ENCODE measurements at places on chromosomes 6 and 20.

GRCh38 chr20:20824924-20825584 lies 112.6 kb upstream of the RALGAPA2 start:
- DNase-seq, result peak; percentile 57

DNA sequence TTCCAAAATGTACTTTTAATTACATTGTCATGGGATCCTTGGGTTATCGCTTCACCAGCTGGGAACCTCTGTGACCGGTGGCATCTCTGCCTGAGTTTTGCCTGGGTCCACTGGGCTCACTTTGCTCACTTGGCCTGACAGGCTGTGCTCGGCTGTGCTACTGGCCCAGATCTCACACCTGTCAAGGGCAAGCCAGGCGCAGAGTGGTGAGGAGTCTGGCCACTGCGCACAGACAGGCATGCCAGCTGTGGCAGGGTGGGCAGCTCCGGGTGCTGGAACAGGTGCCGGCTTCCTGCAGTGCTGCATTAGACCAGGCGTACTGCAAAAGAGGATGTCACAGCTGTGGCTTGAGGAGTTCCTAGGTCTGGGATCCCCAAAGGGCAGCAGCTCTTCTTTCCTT lies 489.8 kb downstream of the TENT5A start:
- DNase-seq, result no peak

DNA sequence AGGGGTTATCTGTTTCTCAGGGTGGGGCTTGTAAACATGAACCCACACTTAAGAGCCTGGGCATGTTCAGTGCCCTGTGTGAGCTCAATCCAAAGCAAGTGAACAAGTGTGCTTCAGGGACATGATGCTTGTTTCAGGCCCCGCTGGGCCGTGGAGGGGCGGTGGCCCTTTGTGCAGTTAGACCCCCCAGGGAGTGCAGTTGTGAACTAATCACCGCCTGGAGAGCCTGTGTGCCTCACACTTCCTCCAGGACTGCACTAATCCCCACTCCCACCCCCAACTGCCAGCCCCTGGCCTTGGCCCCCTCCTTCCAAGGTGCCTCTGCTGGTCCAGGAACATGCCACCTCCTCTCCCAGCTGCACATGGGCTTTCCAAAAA lies 58.1 kb downstream of the RREB1 start:
- no peak for DNase-seq

DNA sequence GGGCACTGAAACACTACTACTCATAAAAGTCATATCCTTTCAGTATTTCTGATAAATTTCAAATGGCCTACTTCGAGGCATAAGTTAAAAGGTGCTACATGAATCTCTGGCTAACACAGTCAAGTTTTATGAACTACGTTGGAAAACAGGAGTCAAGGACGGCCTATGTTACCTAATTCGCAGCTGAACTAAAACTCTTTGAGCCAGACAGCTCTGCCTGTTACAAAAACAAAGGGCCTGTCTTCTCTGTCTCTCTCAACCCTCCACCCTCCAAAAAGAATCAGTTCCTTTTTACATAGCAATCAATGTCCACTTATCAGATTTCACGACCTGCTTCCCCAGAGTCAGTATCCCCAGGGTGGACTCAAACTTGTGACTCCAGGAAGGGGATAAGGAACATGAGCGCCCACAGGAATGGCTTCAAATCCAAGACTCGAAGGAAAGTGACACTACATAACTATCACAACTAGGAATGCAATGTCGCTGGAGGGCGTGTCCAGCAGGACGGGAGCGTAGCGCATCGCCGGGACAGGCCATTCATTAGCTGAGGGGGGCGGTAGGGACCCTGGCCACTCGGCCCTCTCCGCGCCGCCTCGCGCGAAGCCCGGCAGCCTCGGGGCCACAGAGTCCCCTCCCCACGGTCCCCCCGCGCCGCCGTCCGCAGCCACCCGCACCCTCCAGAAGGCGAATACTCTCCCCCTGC lies 591 bp downstream of the IBTK start:
- peak; percentile 69 for DNase-seq

DNA sequence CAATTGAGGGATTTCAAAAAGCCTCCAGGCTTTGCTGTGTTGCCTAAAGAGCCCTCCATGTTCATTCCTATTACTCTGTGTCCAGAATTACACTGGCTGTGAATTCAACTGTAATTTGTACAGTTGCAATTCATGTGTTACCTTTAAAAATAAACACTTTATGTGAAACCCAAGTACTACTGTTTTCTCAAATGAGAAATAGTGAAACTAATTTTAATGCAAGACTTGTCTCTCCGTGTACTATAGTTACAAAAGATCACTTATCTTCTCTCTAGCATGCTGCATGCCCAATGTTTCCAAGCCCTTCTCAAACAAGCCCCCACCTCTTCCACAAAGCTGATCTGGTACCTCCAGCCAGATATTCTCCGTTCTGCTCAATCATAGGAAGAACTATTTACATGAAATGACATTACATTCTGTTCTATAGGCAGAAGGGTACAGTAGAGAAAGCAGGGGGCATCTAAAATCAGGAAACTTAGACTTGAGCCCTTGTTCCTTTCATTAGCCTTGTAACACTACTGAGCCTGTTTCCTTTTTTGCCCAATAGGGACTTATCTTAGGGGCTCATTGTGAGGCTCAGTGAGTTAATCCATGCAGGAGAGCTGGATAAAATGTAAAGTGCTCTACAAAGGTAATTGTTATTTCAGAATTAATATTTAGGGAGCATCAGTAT lies 12.3 kb upstream of the COL9A1 start:
- no peak for DNase-seq

DNA sequence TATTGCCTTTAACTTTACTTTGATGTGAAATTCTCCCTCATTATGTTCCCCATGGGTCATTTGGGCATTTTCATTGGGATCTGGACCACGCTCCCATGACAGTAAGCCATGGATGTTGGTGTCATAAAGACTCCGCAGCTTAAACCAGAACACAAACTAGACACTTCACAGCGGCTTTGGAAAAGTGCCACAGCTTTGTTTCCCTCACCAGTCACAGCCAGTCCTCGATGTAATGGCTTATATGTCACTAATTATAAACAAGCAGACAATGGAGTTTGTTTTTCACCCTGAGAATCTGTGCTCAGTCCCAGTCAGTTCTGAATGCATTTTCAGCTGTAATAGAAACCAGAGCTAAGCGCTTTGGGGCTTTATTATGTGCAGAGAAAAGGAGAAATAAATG lies 23.2 kb upstream of the DAAM2 start:
- DNase-seq, result peak; percentile 91

- DNase-seq, result no peak
Measured at GRCh38 chr6:147063469-147064031, 140.7 kb upstream of the STXBP5 start.

DNA sequence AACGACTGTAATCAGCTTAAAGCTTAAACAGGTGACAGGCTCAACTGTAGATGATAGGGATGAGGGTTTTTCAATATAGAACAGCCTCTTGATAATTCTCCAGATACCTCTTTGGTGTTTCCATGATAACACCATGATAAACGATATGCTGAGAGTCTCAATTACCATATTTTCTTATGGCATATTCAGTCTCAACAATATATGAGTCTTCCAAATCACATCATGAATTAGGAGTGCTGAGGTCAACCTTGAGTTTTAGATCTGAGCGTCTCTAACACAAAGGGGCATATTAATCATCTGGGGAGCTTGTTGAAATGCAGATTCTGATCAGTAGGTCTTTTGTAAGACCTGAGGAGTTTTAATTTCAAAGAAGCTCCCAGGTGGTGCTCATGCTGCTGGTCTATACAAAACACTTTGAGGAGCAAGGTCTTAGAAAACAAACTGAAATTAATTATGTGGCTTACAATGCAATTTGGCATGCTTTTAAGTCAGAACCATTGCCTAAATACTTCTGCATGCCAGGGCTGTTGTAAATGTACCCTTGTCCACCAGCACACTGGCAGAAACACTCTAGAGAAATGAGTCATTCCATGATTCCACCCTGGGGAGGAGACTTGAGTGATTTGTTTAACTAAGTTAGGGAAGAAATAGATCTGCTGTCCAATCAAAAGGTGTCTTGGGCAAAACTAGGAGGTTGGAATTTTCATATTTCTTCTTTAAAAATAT lies 49.6 kb downstream of the PTCHD4 start:
- DNase-seq, result no peak

DNA sequence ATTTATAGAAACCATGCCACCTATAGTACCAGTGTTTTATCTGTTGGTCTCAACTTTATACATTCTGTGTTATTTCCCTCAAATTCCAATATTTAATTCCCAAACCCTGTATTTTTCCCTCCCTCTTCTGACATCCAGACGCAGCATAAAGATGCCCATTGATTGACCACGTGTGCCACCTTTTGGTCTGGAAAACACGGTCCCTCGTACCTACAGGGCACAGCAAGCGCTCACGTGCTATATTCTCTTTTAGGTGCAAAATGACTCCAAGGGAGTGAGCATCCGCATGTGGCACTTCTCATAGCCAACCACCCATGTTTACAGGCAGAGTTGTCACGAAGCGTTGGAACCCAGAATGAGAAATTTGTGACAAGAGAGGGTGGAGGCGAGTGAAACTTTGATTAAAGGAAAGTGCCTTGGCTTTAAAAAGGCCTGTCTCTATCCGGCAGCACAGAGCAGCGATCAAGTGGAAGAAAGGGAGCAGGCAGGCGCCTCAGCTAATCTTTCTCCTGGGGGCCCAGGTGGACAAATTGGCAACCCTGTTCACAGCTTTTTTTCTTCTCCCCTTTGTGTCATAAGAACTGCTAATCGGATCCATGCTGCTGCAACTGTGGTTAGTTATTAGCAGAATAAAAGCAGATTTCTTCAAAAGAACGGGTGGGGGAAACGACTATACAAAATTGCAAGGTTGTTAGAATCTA lies 225.9 kb downstream of the TMEM242 start:
- no peak for DNase-seq

GRCh38 chr6:150654608-150655007 lies 54.9 kb downstream of the PLEKHG1 start:
- DNase-seq, result no peak

DNA sequence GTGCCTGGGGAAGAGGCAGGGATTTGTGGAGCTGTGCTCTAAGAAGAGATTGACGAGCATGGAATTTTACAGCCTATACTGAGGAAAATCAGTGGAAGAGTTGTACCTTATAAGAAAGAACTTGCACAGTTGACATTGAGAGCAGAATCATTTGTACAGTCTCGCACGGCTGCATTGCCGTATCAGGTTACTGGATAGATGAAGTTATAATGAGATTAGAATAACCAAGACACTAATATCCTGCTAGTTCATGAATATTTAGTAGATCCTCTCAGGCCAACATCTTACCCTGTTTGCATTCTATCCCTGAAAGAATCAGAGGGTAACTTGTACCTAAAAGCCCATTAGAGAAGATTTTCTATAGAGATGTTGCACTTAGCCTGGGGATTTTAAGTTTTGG lies 447.1 kb downstream of the PREX1 start:
- DNase-seq, result no peak

GRCh38 chr6:71446470-71446869 lies 157.9 kb downstream of the OGFRL1 start:
- no peak for DNase-seq

DNA sequence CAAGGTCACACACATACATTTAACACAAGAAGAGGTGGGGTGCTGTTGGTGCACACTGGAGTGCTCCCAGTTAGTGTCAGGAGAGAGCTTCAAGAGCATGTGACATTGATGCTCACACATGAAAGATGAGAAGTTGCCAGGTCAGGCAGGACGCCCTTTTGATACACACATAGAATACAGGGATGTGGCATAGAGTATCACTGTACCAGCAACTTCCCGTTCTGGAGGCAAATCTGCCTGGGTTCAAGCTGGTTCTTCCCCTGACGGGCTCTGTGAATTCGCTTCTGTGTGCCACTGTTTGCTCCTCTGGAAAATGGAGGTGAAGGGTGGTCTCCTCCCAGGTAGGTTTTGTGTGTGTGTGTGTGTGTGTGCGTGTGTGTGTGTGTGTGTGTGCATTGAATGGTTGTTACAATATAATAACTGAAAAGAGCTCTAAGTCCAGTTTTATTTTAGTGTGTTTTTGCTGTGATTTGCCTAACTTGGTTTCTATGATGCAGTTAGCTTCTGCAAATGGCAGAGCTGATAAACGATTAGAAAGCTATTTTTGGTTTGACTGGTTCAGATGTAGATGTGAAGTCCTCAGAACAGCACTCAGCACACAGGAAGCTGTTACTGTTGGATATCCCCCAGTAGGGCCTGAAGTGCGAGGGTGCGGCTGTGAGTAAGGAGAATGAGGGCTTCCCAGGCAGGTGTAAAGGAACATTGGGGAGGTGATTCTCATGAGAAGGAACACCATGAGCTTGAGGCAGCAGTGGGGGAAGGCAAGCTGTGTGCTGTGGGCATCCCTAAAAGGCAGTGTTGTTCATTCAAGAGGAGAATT lies 53.4 kb downstream of the HIVEP1 start:
- no peak for DNase-seq

DNA sequence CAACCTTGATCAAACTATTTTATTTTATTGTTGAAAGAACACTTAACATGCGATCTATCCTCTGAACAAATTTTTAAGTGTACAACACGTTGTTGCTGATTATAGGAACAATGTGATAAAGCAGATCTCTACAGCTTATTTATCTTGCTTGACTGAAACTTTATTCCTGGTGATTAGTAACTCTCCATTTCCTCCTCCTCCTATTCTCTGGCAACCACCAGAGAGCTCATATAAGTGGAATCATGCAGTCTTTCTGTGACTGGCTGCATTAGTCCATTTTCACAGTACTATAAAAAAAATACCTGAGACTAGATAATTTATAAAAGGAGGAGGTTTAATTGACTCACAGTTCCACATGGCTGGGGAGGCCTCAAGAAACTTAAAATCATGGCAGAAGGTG lies 218.1 kb downstream of the LRFN2 start:
- no peak for DNase-seq

DNA sequence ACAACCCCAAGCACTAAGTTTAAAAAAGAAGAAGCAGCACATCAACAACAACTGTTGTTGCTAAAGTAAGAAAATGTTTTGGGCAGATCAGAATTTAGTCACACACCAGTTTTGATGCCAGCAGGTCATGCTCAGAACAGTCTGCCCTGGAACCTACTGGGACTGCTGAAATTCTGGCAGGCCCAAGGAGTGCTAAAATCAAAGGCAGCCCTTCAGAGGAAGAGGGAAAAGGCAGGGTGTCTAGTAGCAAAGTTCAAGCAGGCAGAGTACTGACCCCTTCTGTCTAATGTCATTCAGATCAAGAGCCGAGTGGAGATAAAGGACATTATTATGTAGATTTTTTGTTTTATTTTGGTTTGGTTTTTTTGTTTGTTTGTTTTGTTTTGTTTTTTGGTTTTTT lies 96.6 kb upstream of the LOC128125822 start:
- no peak for DNase-seq

All from globus pallidus (tissue), 1 donor.